Fibroblast of skin of right quadriceps (primary cell): ENCODE measurements at places on chromosomes 3 and 15.
A peak's percentile ranks its signal among the peaks of the same experiment; 100 is the strongest.

- no peak for DNase-seq
Measured at GRCh38 chr3:20246662-20247061, 60.7 kb upstream of the SGO1 start.

- DNase-seq: no peak
Measured at GRCh38 chr3:195240939-195241338, 30.0 kb downstream of the XXYLT1 start.

- DNase-seq: no peak
Measured at GRCh38 chr3:123790254-123791072, 93.7 kb downstream of the MYLK start.

DNA sequence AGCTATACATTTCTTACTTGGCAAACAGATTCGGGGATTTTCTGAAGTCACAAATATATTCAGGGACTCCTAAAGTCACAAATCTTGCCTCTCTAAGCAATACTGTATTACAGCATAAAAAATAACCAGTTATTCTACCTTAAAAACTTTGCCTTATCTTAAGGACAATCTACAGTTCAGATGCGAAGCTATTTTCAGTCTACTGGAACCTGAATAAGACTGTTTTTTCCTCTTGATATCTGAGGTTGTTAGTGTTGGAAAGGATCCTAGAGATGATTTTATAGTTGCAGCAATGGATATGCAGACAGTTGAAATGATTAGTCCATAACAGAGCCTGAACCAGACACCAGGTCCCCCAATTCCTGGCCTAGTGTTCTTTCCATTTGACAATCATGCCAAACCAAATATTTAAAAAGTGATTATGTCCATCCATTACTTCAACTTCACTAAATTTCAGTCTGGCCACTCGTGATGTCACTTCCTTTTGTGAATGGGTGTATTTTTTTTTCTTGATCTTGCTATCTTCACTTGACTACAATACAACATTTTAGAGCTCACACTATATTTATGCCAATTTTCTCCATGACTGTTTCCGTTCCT lies 1.8 kb downstream of the HDGFL3 start:
- DNase-seq: peak; percentile 54

GRCh38 chr3:150210461-150211110 lies 197.5 kb upstream of the TSC22D2 start:
- DNase-seq: no peak

- DNase-seq: peak; percentile 98
Measured at GRCh38 chr3:123789760-123790159, 94.4 kb downstream of the MYLK start.

DNA sequence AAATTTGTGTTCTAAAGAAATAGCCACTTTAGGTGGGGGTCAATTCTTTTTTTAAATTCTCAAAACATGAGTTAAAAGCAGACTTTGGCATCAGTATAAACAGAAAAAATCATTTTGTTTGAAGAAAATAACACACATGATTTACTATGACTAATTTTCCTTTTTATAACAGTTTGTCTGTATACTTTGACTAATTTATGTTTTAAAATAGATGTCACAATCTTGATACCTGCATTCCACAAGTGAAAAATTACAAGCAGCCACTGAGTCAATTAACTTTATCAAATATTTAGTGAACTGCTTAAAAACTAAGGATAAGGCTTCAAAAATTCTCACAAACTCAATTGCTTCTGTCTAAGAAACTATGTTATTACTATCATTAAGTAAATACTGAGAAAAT lies 235.0 kb downstream of the TBC1D5 start:
- DNase-seq: no peak

DNA sequence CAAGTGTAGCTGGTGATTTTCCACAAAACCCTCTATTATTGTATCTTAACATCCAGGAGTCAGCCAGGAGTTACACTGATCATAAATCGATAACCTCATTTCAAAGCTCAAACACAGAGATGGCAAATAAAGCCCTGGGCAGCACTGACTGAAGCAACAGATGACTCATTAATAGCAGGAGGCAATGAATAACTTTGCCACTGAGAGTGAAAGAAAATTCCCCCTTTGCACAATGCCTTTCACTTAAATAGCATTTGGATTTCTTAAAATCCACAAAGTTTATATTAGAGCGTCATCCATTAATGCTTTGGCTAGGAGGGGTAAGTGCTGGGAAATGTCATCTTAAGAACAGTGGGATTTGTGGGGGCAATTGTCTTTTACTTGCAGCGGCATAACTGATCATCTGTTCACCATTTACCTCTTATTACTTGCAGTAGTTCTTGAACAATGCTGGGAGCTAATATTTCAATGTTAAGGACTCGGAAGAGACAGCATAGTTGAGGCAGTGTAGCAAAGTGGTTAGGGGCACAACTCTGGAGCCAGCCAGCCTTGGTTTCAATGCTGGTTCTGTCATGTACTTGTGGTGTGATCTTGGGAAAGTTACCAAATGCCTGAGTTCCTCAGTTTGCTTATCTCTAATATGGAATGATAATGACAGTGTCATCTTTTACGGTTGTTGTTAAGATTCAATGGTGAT lies 630.4 kb upstream of the TBL1XR1 start:
- DNase-seq: peak; percentile 88

DNA sequence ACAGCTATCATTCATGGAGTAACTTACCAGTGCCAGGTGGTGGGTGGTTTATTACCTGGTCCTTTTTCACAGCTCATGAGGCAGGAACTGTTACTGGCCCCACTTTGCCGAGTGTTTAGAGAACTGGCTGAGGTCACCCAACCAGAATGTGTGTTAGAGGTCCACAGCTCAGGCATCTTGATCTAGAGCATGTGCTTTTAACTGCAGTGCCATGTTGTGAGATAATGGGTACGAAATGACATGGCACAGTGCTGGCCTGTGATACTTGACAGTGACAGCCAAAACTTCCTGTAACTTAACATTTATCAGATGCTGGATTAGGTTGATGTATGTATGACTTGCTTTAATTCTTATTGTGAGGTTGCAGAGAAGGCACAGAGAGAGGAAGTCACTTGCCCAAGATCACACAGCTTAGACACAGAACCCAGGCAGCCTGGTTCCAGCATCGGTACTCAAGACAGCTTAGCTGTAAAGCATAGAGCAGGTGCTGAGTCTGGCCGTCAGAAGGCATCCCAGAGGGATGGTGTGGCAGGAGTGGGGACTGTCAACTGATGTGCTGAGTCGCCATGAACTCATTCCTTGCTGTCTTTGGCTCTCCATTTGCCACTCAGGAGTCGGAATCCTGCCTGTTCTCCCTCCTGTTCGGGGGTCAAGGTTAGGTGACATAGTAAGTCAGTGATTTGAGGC lies 9.6 kb downstream of the MCM2 start:
- DNase-seq: no peak

DNA sequence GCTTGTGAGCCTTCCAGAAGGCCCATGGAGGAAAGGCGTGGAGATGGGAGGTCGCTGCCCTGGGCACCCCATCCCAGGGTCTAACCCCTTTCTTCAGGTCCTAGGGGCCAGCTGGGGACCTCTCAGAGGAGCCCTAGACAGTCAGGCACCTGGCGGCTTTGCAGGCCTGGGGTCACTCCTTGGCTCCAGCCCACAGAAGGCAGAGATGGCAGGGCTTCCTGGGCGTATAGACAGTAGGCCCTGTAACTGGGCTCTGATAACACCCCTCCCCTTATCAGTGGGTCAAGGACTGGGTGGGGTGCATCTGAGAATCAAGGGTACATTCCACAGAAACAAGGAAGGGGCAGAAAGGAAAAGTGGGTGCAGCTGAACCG lies 16.7 kb downstream of the ZDHHC19 start:
- no peak for DNase-seq

DNA sequence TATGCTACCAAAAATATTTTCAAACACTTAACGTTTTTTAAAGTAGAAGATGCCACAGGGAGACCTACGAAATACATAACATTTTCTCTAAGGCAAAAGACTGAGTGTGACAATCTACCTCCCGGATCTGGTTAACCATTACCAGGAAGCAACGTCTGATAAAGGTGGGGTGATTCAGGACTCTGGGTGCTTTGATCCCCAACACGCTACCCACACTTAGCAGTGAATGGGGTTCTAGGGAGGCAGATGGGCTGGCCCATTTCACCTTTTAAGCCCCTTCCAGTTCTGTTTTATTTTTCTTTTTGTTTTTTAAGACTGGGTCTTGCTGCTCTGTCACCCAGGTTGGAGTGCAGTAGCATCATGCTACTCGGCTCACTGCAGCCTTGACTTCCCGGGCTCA lies 39.5 kb downstream of the EIF4E3 start:
- no peak for DNase-seq

GRCh38 chr3:126497956-126498355 lies 19.6 kb downstream of the UROC1 start:
- no peak for DNase-seq

DNA sequence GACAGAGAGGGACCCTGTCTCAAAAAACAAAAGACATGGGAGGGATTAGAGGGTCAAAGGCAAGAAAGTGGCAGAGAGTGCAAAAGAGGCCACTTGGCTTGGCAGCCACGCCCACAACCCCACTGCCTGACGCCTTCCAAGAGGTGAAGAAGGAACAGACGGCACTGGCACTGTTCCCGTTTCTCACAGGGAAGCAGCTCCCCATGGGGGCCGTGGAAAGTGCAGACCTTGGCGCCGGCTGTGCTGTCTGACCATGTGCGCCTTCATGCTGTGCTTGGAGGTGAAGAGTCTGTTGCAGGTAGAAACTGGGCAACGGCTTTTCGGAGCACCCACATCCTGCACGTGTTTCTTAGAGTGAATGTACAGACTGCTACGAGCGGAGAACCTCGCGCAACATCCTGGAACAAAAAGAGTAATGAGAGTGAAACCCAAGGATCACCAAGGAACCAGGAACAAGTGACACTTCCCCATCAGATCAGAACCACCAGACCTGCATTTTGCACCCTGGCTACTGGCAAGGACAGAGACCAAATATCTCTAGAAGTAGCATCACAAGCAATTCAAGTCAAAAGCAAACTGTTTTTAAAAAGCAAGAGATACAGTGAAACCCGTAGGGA lies 9.7 kb downstream of the ZXDC start:
- DNase-seq: no peak

GRCh38 chr3:136955813-136956212 lies 2.0 kb upstream of the IL20RB start:
- DNase-seq: peak; percentile 78

- no peak for DNase-seq
Measured at GRCh38 chr3:195040773-195041520, 230.0 kb downstream of the XXYLT1 start.

DNA sequence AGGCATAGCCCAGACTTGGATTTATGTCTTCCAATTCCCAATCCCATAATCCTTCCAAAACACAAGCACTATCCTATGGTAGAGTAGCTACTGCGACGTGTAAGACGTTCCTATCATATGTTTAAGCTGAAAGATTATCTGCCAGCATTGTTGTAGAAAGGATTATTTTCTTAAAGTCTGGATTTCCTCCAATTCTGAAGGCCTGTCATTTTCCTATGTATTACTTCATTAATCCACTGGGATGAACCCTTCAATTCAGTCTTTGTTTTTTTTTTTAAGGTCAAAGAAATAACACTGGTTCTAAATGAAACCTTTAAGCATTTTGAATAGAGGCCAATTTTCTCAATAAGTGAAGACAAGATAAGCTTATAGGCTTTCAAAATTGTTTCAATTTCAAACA lies 289.0 kb downstream of the SLC9A9 start:
- no peak for DNase-seq

DNA sequence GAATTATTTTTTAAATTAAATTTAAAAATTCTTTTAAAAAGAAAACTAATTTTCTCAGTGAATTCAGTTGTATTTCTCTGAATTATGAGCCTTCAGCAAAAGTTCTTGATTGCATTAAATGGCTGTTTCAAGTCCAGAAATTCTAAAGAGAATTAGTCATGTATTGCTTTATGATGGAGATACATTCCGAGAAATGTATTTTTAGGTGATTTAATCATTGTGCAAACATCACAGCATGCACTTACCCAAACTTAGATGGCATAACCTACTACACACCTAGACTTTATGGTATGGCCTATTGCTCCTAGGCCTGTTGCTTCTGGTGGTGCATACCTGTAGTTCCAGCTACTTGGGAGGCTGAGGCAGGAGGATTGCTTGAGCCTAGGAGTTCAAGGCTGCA lies 44.3 kb upstream of the GCNT3 start:
- no peak for DNase-seq

DNA sequence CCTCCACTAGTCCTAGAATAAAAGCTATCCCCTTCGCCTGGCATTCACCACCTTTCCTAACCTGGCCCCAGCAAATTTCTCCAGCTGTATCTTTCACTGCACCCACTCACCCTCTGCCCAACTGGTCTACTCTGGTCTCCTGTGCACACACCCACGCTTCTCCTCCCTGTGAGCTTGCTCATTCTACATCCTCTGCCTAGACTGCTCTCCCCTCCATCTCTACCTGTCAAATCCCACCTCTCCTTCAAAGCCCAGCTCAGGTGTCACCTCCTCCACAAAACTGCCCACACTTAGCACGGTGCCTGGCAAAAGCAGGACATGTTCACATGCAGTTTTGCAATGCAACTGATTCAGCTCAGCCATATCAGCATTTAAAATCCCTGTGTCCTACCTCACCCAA lies 45.8 kb upstream of the NTRK3 start:
- no peak for DNase-seq

- no peak for DNase-seq
Measured at GRCh38 chr3:153399636-153400035, 237.6 kb downstream of the RAP2B start.

GRCh38 chr15:45401665-45402161 lies 23.4 kb upstream of the GATM start:
- no peak for DNase-seq

DNA sequence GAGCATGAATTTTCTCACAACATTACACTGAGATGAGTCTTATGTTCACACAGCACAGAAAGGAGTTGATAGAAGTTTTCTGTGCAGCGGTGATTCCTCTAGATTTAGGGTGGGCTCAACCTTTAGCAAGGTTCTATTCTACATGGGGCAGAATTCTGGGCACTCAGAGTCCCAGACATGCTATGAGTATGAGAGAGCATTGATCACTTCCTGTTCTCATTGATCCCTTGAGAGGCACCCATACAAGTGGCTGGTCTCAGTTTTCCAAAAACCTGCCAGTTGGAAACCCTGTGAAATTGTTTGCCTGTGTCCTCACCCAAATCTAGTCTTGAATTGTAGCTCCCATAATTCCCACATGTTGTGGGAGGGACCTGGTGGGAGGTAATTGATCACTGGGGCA lies 112.5 kb upstream of the NR2F2 start:
- DNase-seq: no peak

DNA sequence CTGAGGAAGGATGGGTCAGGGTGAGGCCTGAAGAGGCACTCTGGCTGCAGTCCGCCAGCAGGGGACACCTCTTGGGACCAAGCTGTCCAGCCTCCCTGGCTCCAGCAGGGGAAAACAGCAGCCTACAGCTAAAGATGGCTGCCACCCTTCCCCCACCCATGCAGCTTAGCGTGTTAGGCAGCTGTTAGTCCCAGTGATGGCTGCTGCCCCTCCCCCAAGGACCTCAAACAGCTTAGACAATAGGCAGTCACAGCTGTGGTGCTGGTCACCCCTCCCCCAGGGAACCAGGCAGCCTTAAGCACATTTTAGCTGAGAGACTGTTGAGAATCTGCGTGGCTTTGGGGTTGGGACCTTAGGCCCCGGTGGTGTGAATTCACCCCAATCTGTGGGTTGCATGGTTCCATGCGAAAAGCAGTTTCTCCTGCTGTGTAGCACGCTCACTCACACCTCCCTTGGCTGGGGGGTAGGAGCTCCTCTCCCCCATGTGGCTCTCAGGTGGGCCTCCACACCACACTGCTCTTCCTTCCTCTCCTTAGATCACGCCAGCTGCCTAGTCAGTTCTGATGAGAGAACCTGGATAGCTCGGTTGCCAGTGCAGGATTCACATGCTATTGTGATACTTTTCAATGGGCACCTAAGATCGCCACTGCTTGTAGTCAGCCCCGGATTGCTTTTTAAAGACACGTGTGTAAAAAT lies 140.5 kb upstream of the CADPS start:
- DNase-seq: no peak

GRCh38 chr3:89145995-89146394 lies 38.6 kb downstream of the EPHA3 start:
- DNase-seq: peak; percentile 95
